ENCODE measurements at places on chromosomes 11 and 22.

- DNase-seq, result no peak
Observed at GRCh38 chr11:95327273-95327948, 96.4 kb upstream of the SESN3 start.

DNA sequence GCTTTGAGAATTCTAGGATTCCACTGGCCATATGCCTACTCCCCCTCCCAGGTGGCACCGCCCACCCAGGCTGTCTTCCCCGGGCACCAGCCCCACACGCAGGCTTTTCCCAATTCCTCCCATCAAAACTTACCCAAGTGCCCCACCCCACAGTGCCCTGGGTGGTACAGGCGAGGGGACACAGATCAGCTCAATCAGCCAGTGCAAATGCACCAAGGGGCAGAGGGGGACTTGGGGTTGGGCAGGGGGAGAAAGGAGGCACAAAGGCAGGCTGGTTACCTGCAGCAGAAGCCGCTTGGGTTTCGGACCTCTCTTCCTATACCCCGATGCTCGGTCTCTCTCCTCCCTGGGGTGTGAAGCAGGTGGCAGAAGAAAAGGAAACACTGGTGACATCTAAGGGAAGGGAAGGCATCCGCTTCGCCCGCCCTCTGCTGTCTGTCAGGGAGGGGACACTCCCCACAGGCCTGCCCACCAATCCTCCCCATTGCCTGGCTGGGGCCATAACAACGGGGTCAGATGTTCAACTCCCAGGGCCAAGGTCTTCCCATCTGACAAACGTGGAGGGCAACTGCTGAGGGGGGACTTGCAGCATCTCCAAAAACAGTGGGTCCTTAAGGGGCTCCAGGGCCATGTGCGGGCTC, 14.0 kb downstream of the CBX7 start:
- no peak for DNase-seq

- DNase-seq, result peak; percentile 88
Observed at GRCh38 chr11:33899400-33900037, 7.6 kb upstream of the LMO2 start.

DNA sequence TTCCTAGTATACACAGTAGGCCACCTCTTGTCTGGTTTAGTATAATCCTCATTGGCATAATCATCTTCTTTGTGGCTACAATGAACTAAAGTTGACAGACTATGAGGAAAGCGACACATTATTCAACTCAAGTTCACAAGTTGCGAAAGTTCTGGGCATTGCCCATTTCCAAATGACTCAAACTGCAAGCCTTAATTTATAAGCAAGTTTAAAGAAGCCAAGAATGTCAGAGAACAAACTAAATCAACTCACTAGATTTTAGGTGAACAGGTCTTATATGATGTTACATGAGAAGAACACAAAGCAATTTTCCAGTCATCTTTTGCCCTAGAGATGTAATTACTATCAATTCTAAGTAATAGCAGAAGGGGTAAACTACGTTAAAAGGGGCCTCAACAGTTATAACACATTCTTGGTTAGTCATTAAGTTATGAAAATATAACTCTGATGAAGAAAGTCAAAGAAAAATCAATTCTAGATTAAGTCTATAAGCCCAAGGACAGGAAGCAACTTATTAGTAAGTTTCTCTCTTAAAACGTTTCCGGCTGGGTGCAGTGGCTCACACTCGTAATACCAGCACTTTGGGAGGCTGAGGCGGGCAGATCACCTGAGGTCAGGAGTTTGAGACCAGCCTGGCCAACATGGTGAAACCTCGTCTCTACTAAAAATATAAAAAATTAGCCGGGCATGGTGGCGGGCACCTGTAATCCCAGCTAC, 21.5 kb downstream of the PICALM start:
- DNase-seq, result no peak

DNA sequence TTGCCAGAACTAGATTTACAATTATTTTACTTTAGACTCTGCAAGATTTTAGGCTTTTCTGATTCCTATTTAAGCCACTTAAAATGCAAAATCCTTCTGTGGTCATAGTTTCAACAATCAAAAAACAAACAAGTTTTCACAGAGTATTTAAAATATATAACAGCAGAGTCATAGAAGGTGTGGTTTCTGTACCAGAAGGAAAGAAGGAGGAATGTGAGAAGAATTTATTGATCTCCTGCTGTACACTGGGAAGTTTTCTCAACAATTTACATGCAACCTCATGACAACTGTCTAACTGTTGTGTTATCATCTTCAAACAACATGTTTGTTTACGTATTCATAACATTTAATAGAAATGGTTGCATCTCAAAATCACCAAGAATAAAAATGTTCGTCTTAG, 102.3 kb upstream of the CEP126 start:
- no peak for DNase-seq

DNA sequence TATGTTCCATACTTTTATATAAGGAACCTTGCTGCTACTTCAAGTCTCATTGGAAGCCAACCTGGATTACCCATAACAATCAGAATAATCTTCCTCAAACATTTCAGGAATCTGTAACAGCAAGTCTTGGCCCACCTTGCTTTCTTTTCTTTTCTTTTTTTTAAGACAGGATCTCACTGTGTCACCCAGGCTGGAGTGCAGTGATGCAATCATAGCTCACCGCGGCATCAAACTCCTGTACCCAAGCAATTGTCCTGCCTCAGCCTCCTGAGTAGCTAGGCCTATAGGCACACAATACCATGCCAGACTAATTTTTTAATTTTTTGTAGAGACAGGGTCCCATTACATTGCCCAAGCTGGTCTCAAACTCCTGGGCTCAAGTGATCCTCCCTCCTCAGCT, 29.3 kb upstream of the PRDM10 start:
- DNase-seq, result no peak

DNA sequence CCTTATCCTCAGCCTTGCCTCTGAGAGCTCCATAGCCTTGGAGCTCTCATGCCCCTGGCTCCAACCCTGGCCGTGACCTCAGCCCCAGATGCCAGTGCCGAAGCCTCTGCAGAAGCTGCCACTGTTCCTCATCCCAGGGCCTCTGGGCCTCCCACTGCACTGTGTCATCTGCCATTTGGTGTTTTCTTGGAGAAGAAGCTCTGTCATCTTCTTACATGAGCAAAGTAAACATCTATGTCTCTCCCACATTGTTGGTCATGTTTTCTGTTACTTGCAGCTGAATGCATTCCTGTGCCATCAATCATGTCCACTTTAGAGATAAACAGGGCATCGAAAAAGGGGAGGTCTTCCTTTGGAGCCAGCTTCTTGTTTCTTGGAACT, 45.0 kb upstream of the FTH1 start:
- DNase-seq, result no peak

GRCh38 chr11:101508370-101508769, 75.4 kb downstream of the TRPC6 start:
- DNase-seq, result no peak

- no peak for DNase-seq
Observed at GRCh38 chr22:30318799-30319419, 7.8 kb downstream of the TBC1D10A start.

- no peak for DNase-seq
Observed at GRCh38 chr11:126418887-126419286, 63.4 kb downstream of the ST3GAL4 start.

GRCh38 chr11:45982656-45983470, 60.4 kb downstream of the LARGE2 start:
- peak; percentile 52 for DNase-seq

GRCh38 chr22:20408891-20409290, 14.9 kb downstream of the ZNF74 start:
- no peak for DNase-seq

DNA sequence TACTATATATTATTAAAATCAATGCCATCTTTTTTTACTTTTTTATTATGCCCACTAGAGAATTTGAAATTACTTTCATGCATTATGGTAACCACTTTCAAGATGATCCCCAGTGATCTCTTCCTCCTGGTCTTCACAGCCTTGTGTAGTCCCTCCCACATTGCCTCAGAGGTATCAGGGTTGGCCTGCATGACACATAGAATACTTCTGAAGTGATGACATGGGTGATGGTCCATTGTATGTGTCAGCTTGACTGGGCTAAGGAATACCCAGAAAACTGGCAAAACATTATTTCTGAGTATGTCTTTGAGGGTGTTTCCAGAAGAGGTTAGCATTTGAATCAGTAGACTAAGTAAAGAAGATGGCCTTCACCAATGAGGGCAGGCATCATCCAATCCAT, 14.2 kb upstream of the ISX start:
- DNase-seq, result no peak

GRCh38 chr11:131712897-131713296, 342.5 kb downstream of the NTM start:
- no peak for DNase-seq

- no peak for DNase-seq
Observed at GRCh38 chr11:65899356-65900124, 648 bp downstream of the FOSL1 start.

GRCh38 chr11:121534131-121535093, 81.6 kb upstream of the SORL1-AS1 start:
- DNase-seq, result peak; percentile 49

DNA sequence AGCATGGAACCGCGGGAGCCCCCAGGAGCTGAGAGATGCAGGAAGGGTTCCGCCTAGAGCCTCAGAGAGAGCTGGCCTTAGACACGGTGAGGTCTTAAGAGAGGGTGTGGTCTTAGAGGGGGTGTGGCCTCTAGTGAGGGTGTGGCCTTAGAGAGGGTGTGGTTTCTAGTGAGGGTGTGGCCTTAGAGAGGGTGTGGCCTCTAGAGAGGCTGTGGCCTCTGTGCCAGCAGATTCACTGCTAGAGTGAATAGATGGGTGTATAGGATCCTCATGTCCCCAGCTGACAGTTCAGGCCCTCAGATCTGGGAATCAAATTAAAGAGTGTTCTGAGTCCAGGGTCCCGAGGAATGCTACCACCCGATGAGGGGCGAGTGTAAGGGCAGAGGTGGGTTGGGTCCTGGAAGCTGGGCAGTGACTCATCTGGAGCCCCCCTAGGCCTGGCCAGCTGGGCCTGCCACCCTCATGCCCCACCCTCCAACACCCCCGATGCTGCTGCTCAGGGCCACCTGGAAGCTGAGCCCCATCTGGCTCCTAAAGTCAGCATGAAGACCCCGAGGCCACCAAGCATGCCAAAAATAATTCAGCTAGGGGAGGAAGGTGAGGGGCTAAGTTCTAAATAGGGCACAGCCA, 49.5 kb downstream of the IGF2 start:
- no peak for DNase-seq

DNA sequence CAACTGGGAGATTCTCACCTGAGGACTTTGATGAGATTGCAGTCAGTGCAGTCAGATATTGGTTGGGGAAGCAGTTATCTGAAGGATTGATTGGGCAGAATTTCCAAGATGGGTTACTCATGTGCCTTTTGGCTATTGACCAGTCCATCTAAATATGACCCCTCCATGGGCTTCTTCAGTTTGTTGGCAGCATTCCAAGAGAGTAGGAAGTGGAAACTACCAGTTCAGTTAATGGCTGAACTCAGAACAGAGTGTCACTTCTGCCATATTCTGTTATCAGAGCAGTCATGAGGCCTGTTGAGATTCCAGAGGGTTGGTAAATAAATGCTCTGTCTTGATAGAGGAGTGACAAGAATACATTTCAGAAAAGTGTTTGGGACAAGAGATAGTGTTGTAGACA, 71.0 kb downstream of the CYP2R1 start:
- no peak for DNase-seq

DNA sequence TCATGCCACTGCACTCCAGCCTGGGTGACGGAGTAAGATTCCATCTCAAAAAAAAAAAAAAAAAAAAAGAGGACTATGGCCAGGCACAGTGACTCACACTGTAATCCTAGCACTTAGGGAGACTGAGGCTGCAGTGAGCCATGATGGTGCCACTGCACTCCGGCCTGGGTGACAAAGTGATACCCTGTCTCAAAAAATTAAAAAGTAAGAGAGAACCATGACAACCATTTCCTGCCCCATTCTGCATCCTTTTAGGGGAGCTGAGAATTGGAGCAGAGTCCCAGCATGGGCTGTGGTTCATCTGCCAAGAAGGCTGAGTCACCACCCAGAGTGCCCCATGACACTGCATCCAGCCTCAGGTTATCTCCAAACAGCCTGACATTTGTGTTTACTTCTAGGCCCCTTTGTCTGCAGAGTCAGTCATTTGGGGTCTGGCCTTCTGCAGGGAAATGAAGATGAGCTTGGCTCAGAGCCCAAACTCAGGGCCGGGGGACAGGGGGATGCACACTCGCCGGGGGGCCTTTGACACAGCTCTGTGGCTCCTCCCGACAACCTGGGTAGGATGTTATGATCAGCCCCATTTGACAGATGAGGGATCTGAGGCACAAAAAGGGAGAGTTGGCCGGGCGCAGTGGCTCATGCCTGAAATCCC, 4.7 kb downstream of the CSDC2 start:
- peak; percentile 42 for DNase-seq

Measured in NCI-H1694 (cell line).